ENCODE measurements at places on chromosomes 12 and 14.

GRCh38 chr12:78403136-78403535 lies 461.4 kb upstream of the SYT1 start:
- no peak for DNase-seq

DNA sequence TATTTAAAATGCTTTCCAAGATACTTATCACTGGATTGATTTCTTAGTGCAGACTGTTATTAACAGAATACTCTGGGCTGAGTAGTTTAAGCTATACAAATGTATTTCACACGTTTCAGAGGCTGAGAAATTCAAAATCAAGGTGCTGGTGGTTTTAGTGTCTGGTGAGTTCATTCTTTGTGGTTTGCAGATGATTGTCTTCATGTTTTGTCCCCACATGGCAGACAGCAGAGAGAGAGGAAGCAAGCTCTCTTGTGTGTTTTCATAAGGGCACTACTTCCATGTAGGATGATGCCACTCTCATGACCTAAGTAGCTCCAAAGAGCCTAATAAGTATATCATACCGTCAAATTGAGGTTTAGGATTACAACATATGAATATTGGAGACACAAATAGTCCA lies 1348.9 kb upstream of the FLRT2 start:
- peak; percentile 4 for DNase-seq

DNA sequence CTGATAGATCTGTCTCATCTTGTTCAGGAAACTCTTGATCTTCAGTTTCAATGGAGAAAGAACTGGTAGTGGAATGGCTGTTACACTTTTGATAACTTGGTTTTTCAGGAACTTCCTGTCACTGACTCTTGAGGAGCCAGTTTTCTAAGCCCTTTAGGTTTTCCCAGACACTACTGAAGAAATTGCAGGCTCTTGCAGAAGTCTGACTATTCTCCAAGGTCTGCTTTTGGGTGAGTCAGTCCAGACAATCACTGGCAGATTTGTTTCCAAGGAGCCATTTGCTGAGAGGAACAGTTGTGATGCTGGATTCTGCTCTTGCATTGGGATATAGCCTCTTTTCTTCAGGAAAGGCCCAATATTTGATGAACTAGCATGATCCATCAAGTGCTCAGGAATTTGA lies 468.0 kb downstream of the FUT8 start:
- no peak for DNase-seq

DNA sequence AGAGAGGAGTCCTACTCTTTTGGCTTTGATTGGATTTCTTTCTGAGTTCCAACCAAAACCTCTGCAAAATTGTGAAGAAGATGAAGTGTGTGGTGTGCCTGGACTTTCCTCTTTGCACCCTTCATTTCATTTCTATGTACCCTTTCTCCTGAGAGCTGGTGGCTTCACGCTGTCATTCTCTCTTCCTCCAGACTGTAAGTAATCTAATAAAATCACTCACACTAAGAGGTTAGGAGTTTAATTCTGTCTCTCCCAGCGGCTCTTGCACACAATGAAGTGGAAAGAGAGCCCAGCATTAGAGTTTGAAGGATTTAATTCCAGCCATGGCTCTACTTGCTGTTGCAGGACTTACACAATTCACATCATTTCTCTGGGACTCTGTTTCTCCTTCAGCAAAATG lies 37.8 kb upstream of the CRADD start:
- DNase-seq, result no peak

DNA sequence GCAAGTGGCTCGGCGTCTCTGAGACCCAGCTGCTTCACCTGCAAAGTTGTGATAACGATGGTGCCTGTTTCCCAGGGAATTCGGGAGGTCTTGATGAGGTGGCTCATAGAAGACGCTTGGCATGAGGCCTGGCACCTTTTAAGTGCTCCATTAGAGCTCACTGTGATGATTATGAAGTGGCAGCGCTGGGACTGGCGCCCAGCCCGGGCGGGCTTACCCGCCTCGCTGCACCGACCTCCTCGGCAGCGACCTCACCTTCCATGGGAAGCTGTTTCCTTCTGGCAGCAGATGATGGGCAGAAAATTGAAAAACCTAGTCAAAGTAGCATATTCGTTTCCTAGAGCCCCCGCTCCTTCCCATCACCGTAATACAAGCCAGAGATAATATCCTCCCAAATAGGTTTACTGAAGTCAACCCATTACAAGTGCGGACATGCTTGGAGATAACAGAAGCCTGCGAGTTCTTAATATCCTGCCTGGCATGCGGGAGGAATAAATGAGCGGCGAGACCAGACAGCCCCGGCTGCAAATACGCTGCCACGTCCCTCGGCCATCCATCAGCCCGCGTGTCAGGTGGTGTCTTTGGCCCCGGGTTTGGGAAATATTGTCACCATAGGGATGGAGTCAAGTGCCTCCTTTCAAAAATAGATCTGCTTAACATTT lies 35.2 kb upstream of the DLK1 start:
- no peak for DNase-seq

GRCh38 chr12:54191126-54191525 lies 2.3 kb upstream of the SMUG1 start:
- DNase-seq, result no peak

DNA sequence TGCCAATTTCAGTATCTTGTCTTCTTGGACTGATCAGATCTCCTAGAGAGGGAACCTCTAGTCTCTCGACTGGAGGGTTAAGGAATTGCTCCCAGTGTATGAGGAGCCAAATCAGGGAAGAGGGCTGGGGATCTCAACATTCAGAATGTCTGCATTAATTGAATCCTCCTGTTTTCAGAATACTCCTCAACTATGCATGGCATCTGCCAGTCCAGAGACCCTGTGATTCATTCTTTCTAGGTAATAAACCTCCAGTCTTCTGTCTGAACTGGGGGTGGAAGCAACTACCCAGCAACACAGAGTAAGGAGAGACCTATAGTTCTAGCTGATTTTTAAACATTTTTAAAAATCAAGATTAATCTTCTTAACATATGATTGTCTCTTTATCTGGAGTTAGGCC lies 92.7 kb downstream of the AKAP6 start:
- DNase-seq, result no peak
